Stimulated activated CD4-positive, alpha-beta T cell treated with anti-CD3 and anti-CD28 coated beads, Interleukin-15, amount 100 ng/mL, for 1 hour (primary cell): ENCODE measurements at places on chromosomes 2 and 18.

DNA sequence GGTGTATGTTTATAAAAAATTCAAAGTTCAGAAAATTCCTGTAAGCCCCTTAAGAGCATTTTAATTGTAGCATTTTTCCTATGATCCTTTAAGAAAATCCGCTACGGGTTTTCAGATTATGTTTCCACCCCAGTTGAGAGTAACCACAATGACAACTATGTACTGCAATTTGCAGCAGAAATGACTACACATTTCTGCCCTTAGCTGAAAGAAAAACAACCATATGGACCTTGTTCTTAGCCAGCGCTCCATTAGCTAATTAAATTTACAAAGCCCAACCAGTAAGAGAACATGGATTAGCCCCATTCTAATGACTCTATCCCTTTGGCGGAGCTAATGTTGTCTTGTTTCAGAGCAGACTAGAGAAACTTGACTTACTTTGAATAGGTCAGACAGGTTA, 247.6 kb downstream of the SLC8A1 start:
- DNase-seq: no peak

DNA sequence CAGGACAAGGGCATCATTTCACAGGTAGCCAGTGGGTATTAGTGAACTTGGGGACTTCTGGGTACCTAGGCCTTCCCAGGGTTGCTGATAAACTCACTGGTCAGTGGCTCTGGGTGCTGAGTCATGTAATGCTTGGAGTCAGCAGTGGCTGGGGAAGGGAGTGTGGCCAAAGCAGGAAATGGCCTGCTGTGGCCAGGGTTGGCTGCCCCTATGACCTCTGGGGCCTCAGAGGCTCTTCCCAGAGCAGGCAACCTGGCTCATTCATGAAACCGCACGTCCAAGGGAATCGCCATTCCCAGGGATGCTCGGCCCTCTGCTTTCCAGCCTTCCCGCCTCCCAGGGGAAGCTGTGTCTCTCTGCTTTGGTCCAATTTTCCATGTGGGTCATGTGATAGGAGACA, 294.9 kb downstream of the DYSF start:
- DNase-seq: no peak

- DNase-seq: no peak
Measured at GRCh38 chr2:163633291-163633690, 102.5 kb downstream of the FIGN start.

DNA sequence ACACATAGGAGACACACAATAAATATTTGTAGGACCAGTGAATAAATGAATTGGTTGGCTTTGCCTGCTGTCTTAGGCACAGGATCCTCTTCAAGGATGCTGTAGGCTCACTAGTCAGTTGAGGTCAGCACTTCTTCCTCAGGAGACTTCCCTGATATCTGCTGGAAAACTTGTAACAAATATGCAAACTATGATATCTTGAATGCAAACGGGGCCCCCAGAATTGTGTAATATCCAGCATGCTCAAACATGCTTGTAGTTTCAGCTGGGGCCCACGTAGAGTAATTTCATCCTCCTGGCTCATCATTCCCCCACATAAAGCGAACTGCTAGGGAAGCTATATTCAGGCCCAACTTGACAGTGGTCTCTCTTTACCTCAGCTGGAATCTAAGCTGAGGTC, 43.6 kb downstream of the POLE4 start:
- no peak for DNase-seq

DNA sequence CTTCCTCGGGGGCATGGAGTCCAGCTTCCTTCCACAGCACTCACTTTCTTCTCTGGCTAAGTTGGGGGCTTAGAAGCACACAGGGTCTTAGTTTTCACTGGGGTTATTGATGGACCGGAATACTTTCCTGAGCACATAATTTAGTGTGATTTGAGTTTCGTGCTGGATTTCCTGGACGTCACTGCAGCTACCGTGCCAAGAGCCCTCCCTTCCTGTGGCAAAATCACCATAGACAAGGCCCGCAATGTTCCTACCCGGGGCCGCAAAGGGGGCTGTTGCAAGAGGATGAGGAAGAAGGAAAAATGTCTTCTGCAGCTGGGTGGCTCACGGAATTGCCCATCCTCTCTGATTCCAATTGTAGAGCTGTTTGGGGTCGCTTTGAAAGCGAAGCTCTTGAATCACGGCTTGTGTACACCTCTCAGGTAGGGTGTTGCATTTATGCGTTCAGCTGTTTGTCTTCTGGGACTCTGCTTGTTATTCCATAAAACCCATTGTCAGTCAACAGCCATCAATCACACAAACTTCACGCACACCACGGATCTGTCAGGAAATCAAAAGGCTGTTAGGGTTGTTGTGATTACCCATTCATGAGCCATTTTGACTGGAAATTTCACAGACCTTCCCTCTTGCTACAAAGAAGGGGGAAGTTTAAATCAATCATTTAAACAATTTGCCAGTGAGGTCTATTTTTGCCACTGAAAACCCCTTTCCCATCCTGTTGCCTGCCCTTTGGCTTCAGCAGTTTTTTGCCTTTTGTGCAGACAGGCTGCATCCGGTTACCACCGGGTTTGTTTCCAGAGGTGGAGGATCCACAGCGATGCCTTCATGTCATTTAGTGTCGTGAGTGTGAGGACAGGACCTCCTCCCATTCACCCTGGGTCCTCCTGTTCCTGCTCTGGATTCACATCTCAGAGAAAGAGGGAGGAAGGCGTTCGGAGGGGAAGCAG, 36.0 kb downstream of the SMIM21 start:
- DNase-seq: no peak
